Left ventricle myocardium superior (tissue), 1 donor: ENCODE measurements at places on chromosomes 6 and 20. TPM values are rescaled to one million over a fixed set of nuclear protein-coding genes. Genes with fewer than 3 reads are reported as not detected.

Gene EDN3
- not detected for total RNA-seq

Gene HFE
- 4.5 TPM for total RNA-seq

Gene WASF1
- 1.7 TPM for total RNA-seq

Gene PNLDC1
- total RNA-seq, result 0.17 TPM

Gene WFDC6
- not detected for total RNA-seq

Gene PNPLA1
- not detected for total RNA-seq

DNA sequence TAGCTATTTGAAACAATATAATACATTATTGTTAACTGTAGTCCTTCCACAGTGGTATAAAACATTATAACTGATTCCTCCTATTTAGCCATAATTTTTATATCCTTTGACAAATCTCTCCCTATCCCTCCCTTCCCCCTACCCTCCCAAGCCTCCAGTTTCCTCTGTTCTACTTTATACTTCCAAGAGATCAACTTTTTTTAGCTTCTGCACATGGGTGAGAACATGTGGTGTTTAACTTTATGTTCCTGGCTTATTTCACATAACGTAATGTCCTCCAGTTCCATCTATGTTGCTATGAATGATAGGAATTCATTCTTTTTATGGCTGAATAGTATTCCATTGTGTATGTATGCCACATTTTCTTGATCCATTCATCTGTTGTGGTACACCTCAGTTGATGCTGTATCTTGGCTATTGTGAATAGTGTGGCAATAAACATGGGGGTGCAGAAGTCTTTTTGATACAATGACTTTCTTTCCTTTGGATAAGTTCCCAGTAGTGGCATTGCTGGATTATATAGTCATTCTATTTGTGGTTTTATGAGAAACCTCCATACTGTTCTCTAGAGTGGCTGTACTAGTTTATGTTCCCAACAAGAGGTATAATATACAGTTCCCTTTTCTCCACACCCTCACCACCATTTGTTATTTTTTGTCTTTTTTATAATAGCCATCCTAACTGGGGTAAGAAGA lies 205.0 kb downstream of the KCNQ5 start:
- no peak for DNase-seq

GRCh38 chr6:16374461-16375200 lies 136.2 kb downstream of the GMPR start:
- DNase-seq, result no peak

DNA sequence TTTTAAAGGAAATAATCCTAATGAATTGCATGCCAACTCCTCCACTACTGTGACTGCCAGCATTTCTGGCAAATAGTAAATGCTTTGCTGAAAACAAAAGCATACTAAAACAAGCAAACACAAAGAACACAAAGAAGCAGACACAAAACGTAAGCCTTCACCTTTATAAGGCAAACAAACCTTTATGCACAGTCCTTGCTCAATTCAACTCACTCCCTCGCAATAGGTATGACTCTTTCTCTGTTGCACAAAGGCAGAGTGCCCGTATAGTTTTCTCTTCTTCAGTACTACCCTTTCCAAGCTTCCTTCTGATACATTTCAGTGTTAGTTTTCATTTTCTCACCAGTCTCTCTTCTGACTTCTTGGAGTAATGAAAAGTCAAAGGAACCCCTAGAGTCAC lies 63.9 kb downstream of the PDE10A start:
- no peak for DNase-seq

GRCh38 chr6:43714311-43715055 lies 26.9 kb upstream of the MRPS18A start:
- peak; percentile 63 for DNase-seq

DNA sequence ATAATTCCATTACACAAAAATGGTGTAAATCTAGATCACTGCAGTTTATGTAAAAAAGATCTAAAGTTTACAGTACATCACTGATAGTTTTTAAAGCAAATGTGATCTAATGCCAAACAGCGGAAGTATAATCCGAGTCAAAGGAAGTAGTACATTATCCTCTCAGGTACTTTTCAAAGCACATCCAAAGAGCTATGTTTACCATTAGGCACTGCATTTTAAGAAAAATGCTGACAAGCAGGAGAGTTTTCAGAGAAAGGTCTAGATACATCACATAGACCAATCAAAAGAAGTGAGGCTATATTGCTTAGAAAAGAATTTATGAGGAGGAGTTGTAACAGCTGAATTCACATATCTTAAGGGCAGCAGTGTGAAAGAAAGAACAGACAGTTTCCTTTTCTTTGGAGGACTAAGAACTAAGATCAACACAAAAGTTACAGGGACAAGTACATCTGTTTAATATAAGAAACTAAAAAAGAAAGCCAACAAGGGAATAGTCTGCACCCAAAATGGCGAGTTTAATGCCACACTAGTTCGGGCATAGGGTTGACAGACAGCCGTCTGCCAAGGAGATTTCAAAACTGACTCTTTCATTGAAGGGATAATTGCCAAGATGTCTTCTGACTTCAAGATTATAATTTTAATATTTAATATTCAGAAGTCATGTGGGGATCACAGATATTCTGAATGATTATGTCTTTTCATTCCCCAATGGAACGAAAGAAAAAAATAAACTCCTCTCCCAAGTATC lies 1.4 kb downstream of the ZNF184 start:
- DNase-seq, result no peak

DNA sequence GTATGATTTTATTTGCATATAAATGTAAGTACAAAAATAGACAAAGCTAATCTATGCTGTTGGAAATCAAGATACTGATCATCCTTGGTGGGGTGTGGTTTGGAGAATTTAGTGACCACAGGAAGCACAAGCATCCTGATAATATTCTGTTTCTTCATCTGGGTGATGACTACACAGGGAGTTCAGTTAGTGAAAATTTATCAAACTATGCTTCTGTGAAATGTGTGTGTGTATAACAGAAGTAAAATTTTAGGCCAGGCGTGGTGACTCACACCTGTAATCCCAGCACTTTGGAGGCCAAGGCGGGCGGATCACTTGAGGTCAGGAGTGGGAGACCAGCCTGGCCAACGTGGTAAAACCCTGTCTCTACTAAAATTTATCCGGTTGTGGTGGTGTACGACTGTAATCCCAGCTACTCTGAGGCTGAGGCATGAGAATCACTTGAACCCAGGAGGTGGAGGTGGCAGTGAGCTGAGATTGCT lies 20.6 kb downstream of the ENPP3 start:
- no peak for DNase-seq

DNA sequence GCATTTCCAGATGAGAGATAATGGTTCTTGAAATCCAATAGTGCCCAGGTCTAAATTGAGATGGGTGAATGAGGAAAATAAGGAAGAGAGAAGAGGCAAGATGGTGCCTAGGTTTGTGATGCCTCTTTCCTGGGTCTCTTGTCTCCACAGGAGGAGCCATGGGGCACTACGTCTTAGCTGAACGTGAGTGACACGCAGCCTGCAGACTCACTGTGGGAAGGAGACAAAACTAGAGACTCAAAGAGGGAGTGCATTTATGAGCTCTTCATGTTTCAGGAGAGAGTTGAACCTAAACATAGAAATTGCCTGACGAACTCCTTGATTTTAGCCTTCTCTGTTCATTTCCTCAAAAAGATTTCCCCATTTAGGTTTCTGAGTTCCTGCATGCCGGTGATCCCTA lies 6.8 kb downstream of the HFE start:
- no peak for DNase-seq

DNA sequence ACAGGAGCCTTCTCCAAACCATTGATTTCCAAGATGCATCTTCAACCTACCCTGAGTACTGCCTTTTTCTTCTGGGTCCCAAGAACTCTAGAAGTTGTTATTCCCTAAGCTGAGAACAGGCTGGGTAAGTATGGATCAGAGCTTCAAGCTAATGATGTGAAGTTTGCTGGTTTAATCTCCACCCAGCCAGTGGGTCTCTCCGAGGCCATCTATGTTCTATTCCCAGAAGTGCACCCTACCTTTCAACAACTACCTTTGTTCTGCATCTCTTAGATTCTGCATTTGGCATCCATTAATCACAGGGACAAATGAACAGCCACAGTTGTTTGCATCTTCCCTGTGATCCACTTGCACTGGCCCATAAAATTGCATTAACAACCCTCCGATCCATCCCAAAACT lies 246.2 kb downstream of the HIVEP2 start:
- DNase-seq, result no peak

- DNase-seq, result no peak
Measured at GRCh38 chr20:64084685-64085152, 521 bp upstream of the LKAAEAR1 start.

GRCh38 chr6:1324936-1325335 lies 13.0 kb downstream of the FOXQ1 start:
- DNase-seq, result no peak

GRCh38 chr20:6802227-6802626 lies 34.7 kb downstream of the BMP2 start:
- no peak for DNase-seq

GRCh38 chr20:17452441-17452840 lies 78.7 kb downstream of the BFSP1 start:
- DNase-seq, result no peak

- peak; percentile 73 for DNase-seq
Measured at GRCh38 chr20:63500151-63500901, 1.4 kb upstream of the EEF1A2 start.

- no peak for DNase-seq
Measured at GRCh38 chr6:129691709-129692108, 18.3 kb downstream of the ARHGAP18 start.

DNA sequence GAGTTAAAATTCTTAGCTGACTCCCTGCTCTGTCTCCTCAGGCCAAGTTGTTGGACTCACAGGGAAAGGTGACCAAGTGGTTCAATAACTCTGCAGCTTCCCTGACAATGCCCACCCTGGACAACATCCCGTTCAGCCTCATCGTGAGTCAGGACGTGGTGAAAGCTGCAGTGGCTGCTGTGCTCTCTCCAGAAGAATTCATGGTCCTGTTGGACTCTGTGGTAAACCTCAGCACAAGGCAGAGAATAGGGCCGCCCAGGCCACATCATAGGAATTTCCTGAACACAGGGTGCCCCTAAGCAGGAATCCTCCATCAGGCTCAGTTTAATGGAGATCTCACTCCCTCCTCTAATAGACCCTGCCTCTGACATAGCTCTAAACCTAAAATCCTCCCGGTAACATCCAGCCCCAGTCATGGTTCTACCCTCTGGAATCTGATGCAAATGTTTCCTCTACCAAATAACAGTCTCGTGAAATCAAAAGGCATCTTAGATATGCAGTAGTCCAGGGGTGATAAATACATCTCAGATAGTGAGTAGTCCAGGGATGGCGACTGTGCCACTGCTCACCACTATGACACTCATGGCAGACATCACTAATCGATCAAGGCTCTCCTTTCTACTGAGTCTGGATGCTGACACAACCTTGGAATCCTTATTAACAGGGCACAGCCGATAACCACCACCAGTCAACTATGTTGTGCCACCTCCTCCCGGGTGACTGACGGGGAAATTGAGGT lies 18.3 kb downstream of the BPIFB1 start:
- DNase-seq, result no peak

- DNase-seq, result no peak
Measured at GRCh38 chr6:744666-745353, 51.9 kb upstream of the EXOC2 start.
